GM12865 (cell line): ENCODE measurements at places on chromosomes 2 and 18.

- DNase-seq: no peak
These were observed 32.7 kb upstream of the HPCAL1 start for GRCh38 chr2:10269711-10270610.

DNA sequence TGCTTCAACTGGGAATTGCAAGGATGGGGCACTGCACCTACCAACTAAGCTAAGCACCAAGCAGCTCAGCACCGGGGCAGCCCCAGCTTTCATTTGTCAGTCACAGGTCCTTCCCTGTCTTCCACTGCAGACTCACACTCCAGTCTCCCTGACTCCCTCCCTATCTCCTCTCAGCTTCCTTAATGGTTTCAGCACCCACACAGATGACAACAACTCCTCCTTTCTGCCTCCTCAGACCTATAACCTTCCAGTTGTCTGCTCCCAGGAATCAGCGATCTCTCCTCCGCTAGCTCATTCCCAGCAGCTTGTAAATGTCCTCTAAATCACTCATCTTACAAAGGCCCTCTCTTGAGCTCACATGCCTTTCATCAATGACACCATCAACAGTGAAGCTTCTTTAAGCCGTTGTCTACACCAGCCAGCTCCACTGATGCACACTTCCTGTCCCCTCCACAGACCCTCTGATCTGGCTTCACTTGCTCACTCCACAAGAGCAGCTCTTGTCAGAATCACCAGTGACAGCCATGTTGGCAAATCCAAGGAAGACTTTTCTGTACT, 32.1 kb downstream of the CLASP1 start:
- peak; percentile 64 for DNase-seq

DNA sequence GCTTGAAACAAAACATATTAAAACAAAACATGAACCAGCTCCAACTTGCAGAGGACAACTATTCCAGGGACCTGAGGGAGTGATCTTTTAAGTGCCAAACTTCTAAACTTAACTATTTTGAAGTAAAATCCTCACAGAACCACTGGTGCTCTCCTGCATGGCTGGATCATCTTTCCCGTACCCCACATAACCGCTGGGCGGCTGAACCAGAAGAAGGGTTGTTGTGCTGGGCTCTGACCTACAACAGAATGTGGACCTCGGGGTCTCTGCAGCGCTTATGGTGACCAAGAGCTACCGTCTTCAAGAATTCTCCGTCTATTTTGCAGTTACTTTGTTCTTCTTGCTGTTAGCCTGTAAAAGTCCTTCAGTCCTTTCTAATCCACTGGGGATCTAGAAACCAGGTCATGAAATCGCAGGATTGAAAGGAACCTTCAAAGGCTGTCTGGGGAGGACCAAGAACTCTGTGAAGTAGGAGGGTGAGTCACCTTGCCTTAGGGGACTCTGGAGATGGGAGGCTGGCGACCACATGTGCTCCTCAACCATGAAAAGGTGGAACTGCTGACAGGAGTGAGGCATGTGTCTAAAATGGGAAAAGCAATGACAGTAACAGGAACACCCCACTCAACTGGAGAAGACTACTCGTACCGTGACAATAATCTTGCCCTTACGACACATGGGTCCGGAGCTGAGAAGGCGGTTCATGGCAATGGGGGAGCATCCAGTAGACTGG, 46.6 kb downstream of the HDLBP start:
- no peak for DNase-seq

DNA sequence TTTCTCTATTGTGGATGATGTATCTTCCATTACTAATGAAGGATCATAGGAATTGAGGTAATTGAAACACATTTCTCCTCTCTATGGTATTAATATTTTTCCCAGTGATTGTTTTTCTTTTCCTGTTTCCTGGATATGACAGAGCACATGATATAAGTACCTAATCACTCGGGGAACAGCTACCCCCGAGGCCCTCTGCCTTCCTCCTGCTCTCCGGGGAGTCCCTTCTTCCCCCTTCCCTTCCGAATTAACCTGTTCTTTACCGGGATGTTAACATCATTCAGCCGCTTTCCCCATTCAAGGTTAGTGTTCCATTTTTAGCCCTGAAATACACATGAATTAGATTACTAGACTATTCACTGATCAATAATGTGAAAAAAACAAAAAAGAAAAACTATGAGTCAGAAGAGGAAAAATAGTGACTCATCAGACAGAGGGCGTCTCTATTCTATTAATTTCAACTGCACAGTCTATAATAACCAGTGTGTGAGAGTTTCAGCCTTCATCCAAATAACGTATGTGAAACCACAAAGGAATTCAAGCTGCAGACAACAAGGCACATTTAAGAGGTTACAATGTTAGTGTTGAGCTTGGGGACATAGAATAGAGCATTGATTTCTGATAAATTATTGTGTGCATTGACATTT, 450.8 kb downstream of the DLGAP1 start:
- DNase-seq: peak; percentile 12

GRCh38 chr18:13390711-13391110, 172.2 kb downstream of the LDLRAD4 start:
- no peak for DNase-seq

DNA sequence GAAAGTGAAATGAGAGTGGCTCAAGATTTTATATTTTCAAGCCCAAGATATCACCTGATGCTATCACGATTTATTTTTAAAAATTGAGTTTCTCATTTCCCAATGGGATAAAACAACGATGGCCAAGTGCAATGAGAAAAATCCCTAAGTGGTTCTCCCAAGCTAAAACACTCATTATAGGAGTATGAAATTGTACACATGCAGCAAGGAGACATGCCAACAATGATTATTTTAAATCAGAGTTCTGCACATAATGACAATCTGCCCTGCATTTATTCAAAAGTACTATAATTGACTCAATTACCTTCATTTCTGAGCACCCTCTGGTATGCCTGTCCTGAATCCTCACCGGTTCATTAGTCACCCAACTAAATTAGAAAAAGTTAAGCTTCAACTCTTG, 12.7 kb downstream of the CYTIP start:
- no peak for DNase-seq

DNA sequence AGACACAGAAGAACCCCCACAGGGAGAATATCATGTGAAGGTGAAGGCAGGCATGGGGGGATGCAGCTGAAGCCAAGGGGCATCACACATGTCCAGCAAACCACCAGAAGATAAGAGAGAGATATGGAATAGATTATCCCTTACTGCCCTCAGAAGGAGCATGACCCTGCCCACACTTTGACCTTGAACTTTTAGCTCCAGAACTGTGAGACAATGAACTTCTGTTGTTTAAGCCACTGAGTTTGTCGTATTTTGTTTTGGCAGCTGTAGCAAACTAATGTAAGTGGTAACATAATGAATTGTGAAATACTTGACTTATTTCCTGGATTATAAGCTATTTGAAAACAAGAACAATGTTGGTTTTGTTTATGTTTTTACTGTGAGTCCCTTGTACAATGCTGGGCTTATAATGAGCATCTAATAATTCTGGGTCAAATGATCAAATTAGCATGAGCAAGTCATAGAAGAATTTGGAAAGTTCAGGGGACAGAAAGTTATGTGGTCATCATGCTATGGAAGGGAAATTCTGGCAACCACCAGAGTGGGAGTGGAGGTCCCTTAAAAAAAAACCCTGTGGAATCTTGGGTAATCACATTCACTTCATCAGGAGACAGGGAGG, 541.0 kb upstream of the KLHL29 start:
- no peak for DNase-seq

DNA sequence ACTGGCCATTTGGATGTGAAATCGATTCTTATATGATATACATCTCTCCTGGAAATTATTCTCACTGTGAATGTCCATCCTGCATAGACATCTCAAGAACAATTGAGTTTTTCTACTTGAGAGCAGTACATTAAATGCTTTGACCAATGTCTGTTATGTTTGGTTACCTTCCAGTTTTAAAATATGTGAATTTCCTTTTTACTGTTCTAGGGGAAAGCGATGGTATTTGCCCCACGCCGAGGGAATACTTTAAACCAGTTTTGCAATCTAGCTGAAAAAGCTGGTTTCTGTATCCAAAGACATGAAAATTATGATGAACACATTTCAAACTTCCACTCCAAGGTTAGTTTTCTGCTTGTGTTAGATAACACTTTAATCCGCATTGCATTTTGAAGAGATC, 175.3 kb upstream of the SIX3 start:
- DNase-seq: no peak

GRCh38 chr2:71100195-71100964, 29.6 kb downstream of the MCEE start:
- DNase-seq: peak; percentile 58

- DNase-seq: no peak
These were observed 271.8 kb downstream of the ZNF521 start for GRCh38 chr18:25080211-25080610.

DNA sequence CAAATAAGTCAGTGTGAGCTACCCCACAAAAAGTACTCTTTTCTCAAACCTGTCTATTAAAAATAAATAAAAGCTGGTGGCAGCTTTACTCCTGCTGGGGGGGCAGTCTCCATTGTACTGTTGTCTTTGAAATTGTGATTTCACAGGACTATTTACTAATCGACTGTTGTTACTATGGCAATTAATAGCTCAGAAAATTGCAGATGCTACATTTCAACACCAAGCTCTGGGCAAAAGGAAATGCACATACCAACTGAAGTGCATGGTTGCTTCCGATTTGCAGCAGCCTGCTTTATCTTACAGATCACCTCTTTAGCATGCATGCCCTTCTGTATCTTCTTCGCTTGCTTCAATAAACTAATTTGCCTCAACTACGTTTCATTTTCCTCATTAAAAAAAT, 117.6 kb upstream of the DAPL1 start:
- DNase-seq: no peak
